ENCODE measurements at places on chromosomes 5 and 9.

GRCh38 chr9:31135567-31135966 lies 1248.9 kb upstream of the ACO1 start:
- no peak for DNase-seq

GRCh38 chr5:121485281-121485680 lies 366.4 kb upstream of the FTMT start:
- DNase-seq, result no peak

- DNase-seq, result no peak
Observed at GRCh38 chr5:83099001-83099400, 21.7 kb downstream of the XRCC4 start.

- DNase-seq, result no peak
Observed at GRCh38 chr5:98193921-98194760, 579.3 kb upstream of the RGMB start.

- no peak for DNase-seq
Observed at GRCh38 chr5:133610489-133611356, 1.6 kb downstream of the FSTL4 start.

- no peak for DNase-seq
Observed at GRCh38 chr5:123154886-123155445, 65.9 kb downstream of the PRDM6 start.

- no peak for DNase-seq
Observed at GRCh38 chr5:6631441-6631840, 1.4 kb downstream of the NSUN2 start.

- no peak for DNase-seq
Observed at GRCh38 chr5:107337281-107337680, 333.5 kb downstream of the EFNA5 start.

DNA sequence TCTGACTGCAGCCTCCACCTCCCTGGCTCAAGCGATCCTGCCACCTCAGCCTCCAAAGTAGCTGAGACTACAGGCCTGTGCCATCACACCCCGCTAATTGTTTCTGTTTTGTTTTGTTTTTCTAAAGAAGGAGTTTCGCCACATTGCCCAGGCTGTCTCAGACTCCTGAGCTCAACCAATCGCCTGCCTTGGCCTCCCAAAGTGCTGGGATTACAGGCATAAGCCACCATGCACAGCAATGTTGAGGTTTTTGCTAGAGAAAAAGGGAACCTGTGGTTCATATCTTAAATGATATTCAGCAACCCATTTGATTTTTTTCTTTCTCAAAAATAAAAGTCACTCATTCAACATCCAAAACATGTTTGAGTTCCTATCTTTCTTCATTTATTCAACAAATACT lies 20.4 kb upstream of the DELE1 start:
- DNase-seq, result no peak

DNA sequence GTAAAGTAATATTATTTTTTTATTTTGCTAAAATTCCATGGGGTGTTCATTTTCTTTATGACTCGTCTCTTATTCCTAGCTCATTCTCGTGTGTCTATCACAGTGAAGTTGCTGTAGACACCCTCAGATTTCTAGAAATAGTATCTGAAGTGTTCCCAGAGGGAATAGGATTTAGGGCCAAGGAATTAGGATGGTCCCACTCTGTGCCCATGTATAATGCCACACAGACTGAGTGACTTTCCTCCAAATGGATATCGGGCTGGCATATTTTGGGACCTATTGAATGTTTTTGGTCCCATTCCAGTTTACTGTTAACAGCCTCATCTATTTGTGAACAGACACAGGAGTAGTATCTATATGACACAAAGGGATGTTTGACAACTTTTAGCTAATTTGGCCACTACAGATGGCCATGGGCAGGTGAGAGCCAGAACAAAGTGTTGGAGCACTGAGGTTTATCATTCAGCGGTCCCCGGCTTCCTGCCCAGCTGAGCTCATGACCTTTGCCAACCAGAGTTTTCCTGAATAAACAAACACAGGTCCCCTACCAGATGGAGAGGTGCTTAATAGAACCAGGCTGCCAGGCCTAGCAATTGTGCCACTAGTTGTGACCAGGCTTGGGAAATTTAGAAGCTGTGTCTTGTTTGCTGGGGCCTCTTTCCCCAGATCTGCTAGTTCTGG lies 46.9 kb downstream of the MAP1B start:
- DNase-seq, result no peak

DNA sequence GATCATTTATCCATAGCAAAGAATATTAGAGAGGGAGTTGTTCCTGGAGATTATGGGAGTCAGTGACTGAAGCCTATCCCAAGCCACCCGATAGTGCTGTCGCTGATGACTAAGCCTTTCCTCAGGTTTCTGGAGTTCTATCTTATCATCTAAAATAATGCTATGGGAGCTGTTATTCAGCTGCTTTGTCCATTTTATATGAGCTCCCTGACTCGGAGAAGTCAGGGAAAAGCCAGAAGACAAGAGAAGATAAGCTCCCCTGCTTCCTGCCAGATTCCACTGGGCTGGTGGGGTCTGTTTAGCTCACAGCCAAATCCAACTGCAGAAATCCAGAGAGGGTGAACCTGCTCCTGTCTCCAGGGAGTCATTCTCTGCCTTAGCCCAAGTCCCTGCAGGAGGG lies 148.2 kb downstream of the DROSHA start:
- DNase-seq, result no peak

- DNase-seq, result no peak
Observed at GRCh38 chr9:83636813-83637212, 13.9 kb downstream of the IDNK start.

DNA sequence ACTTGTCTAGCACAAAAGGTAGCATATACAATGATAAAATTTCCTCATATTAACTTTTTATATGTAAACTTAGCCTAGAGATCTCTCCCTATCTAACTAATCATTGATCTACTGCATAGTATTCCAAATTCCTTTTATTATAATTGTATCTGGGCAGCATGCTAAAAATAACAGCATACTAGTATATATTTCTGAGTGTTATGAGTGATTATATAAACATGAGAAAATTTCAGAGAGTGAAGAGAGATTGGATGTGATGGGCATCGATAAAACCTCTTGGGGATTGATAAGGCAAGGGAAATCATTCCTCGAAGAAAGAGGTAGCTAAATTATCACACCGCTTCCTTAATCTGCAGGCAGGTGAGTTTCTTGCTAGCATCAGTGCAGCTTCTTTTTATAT lies 158.2 kb downstream of the HMHB1 start:
- DNase-seq, result no peak

DNA sequence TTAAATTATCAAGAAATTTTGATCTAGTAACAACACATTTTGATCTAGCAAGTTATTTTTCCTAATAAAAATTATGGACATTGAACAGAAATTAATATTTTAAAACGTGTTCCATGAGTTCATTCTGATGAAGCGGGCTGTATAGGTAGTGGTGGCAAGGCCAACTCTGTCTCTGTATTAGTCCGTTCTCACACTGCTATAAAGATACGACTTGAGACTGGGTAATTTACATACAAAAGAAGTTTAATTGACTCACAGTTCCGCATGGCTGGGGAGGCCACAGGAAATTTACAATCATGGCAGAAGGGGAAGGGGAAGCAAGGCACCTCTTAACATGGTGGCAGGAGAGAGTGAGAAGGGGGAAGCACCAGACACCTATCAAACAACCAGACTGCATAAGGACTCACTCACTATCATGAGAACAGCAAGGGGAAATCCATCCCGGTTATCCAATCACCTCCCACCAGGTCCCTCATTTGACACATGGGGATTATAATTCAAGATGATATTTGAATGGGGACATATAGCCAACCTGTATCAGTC lies 61.2 kb downstream of the TMEM232 start:
- DNase-seq, result no peak

DNA sequence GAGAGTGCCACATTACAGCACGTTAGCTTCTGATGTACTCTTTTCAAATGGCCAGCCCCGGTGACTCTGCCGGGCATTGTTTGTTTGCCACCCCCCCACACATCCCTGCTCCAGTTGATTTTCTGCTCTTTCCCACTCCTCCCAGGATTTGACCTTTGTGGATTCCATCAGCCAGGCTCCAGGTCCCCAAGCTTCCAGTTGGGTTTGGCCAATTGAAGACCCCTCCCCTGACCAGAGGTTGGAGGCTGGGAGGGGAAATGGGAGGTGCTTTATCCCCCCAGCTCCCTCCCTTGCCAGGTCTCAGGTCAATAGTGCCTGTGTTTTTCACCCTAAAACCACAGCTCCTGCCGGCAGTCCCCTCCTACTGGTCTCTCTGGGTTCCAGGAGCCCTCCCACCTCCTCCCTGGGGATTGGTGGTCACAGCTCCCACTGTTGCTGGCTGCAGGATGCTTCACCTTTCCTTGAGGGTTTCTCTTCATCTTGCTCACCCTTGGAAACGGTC lies 34.9 kb downstream of the IRF1 start:
- DNase-seq, result no peak

GRCh38 chr5:68159224-68159951 lies 56.2 kb upstream of the PIK3R1 start:
- no peak for DNase-seq

DNA sequence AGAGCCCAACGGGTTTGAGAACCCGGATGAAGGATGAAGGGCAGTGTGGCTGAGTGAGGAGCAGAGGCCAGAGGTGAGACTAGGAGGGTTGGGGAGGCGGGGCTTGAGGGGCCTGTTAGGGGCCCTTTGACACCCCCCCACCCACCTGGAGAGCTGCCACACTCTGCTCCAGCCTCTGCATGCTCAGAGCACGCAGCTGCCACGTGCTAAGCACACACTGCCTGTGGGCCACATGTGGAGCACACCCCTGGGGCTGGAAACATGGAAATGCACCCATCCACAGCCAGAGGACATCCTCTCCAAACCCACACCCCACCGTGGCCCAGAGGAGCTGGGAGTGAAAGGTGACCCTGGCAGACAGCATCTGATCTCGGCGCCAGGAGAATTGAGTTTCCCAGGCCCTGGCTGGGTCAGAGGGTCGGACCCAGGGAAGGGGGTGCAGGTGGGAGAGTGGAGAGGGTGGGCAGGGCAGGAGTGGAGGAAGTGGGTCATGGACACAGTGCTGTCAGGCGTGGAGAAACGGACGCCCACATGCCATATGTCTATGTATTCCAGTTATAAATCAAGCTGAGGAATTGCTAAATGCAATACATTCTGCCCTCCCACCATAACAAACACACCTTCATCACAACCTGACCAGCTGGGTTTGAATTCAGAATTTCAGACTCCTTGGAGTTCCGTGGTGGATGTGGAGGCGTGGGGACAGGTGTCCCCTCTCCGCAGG lies 5.9 kb downstream of the DNM1 start:
- DNase-seq, result no peak

DNA sequence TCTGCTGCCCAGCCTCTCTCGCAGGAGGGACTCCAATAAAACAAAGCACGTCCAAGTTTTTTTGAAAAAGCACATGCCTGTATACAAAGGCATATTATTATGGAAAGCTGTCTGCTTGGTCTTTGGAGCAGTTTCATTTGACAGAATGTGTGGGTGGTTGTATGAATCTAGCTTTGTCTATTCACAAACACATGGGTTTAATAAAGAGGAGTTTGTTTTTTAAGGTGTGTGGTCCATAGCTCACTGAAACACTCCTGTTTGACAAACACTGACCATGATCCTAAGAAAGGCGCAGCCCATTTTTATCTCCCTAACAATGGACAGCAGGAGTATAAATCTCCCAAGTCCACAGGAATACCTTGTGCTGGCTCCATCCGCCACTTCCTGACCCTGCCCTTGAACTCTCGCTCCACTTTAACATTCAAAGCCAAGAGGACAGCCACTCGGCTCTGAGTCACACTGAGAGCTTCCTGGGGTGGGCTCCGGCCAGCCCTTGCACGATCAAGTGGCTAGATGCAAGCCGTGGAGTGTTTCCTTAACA lies 371.9 kb downstream of the EBF1 start:
- no peak for DNase-seq

DNA sequence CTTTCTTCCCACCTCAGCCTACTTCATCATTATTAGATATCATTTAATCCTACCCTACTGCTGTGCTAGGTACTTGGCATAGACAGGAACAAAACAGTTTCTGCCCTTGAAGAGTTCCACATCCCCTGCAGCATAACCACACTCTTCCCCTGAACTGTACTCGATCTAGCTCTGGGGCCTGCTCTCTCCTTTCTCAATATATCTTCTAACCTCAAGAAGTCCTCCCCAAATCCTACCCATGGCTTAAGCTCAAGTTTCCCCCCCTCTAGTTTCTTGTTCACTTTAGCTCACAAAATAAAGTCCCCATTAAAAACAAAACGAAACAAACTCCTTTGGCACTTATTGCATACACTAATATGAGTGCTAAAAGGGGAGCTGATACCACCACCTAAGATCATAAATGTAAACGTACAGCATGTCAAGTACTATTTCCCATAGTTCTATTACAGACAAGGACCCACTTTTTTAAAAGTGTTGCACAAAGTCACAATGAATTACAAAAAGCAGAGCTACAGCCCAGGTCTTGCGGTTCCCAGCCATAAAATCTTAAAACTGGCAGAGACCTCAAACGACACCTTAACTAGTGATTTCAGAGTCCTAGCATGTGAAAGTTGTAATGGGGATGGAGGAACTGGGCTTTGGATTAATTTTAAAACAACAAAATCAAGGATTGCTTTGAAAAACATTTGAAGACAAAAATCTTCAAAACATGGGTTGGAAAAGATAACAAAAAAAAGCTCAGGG lies 80.7 kb downstream of the PTPDC1 start:
- DNase-seq, result no peak

GRCh38 chr9:101047848-101048397 lies 19.4 kb downstream of the PLPPR1 start:
- no peak for DNase-seq

DNA sequence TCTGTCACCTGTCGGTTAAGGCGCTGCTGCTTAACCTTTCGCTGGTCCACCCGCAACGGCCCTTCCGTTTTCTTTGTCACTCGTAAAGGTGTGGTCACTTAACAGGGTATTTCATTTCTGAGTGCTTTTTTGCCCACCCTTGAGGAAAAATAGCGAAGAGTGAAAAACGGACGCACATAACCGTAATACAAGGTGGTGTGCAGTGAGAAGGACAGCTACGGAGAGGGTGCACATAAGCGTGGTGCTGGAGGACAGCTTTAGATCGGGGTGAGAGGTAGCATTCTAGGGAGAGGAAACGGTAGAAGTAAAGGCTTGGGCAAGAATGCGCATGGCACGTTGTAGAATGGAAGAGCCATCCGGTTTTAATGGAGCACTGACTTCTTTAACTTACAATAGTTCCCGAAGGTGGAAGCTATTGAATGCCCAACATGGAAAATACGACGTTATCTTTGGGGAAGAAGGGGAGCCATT lies 761 bp downstream of the CCT5 start:
- no peak for DNase-seq

- no peak for DNase-seq
Observed at GRCh38 chr5:82942083-82942881, 134.9 kb downstream of the TMEM167A start.

- DNase-seq, result no peak
Observed at GRCh38 chr9:110351009-110351467, 13.4 kb upstream of the TXNDC8 start.

DNA sequence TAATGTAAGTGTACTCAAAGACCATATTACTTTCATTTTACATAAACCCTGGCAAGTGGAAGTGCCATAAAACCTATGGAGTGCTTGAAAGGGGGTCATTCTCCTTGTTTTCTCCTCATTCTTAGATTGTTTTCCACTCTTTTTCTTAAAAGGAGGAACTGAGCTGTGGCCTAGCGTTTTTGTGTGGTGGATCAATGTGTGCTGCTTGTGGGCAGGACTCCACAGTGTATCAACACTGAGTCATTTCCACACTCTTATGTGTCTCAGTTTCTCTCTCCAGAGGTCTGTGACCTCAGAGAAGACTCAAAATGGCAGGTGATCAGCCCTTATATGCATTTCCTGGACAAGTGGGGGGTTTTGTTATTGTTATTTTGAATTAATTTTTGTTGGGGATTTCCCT lies 516.1 kb upstream of the CDH10 start:
- no peak for DNase-seq

- DNase-seq, result no peak
Observed at GRCh38 chr9:89026876-89027275, 35.6 kb downstream of the S1PR3 start.

GRCh38 chr5:127046343-127047072 lies 16.1 kb upstream of the MARCHF3 start:
- DNase-seq, result no peak
